C1 segment of cervical spinal cord (tissue), 14 donors: ENCODE measurements at places on chromosomes 13 and 19.

- DNase-seq = no peak
These were observed 2.9 kb downstream of the SBNO2 start for GRCh38 chr19:1170938-1171754.

- no peak for DNase-seq
These were observed 965.2 kb downstream of the PCDH9 start for GRCh38 chr13:66264971-66265370.

- DNase-seq = peak; percentile 81
These were observed 207.4 kb upstream of the RFC3 start for GRCh38 chr13:33610438-33611120.

GRCh38 chr19:31961667-31962066 lies 383.7 kb upstream of the ZNF507 start:
- no peak for DNase-seq

DNA sequence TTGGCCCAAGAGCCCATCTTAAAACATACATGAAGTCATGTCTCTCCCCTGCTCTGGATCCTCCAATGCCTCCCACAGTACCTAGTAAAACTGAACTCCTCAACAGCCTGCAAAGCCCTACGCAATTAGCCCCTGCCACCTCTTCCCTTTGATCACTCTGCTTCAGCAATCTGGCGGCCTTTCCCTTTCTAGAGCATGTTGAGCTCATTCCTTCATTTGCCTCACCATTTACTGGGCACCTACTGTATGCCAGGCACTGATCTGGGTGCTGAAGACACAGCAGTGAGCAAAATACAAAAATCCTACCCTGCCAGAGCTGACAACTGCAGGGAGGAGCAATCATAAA lies 2.9 kb downstream of the KEAP1 start:
- DNase-seq = no peak

DNA sequence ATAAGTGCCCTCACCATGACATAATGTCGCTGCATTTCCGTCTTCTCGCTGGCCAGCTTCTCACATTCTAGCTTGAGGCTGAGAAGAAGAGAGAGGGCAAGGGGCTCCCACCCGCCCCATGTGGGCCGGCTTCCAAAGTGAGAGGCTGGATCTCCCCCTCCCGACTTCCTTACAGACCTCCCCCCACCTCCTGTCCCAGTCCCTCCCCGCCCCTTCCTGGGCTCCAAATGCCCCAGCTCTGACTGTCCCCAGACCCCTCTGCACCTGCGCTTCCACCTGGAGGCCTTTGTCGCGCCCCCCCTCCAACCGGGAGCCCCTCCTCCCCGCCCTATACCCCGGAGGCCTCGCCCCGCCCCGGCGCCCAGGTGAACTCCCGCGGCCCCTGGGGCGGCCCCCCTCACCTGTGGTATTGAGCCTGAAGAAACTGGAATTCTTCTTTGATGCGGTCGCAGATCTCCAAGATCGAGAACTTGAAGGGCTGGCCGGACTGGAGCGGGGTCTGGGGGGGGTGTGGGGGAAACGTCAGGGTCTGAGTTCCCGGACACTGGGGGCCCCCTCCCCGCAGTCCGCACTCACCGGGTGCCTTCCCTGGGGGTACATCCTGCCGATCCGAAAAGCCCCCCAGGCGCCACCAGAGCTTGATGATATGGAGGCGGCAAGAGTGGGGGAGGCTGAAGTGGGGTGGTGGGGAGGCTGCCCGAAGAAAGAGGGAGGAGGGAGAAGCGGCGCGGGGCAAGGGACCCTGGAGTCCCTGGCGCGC lies 595 bp downstream of the TLE2 start:
- DNase-seq = no peak

- no peak for DNase-seq
These were observed 687.8 kb downstream of the EFNB2 start for GRCh38 chr13:105847527-105848291.

- DNase-seq = no peak
These were observed 50.7 kb upstream of the USP29 start for GRCh38 chr19:57068921-57069697.

DNA sequence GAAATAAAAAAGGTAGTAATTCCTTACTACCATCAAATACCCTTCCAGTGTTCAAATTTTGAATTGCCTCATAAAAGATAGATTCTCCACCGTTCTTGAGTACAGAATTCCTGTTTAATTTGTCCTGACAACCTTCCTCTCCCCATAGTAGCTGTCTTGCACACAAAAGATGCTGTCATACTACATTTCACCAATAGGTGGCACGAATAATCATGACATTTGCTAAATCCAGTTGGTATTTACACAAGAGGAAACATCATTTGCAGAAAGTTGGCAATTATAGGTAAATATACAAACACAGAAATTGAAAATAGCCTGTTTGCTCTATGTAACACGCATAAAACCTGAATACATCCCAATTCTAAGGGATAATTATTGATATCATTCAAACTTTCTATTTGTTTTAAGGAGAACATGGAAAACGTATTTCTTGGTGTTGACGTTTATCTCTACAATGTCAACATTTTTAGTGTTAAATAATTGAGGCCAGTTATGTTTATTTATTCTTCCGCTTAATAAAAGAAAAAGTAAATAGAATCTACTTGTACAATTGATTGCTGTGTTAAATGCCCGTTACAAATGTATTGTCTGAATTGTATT lies 58.3 kb upstream of the CLDN10 start:
- no peak for DNase-seq

DNA sequence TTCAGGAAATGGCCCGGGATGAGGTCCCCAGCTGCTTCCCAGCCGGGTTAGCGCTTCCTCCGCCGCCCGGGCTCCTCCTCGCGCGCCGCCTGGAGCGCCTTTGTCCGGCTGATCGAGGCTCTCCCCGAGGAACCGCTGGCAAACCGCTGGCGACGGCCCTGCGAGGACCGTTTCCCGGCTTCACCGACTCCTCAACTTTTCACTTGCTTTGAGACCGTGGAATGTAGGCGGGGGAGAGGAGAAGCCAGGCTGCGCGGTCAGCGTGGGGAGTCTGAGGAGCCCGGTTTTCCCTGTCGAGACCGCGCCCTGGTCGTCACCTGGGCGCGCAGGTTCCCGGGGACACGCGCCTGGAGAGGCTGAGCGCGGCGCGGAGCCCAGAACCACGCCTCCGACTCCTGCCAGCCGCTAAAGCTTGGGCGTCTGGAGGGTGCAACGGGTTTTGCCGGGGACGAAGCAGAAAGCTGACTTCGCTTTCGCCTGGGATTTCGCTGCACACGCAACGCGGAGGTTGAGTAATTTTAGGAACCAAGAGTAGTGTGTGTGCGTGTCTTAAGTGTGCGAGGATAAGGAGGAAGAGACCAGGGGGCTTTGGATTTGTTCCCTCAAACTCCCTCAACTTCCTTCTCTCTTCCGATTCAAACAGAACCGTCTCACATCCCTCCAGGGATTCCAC lies 7.3 kb upstream of the DGKH start:
- DNase-seq = no peak

GRCh38 chr13:66189986-66190385 lies 1040.2 kb downstream of the PCDH9 start:
- DNase-seq = no peak

- DNase-seq = no peak
These were observed 12.3 kb downstream of the LATS2 start for GRCh38 chr13:21048901-21049698.

DNA sequence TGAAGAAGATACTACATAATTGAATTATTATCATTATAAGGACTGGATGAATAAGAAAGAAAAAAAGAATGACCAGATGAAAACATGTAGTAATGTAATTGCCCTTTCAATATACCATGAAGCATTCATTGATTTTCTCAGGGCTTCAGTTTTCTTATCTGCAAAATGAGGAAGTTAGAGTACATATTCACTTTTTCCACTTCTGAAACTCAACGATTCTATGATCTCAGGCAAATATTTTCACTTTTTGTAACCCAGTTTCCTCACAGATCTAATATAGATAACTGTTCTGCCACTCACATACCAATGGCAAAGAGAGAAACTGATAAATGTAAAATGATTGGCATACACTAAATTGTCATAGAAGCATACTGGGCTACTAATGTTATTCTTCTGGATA lies 856.6 kb upstream of the KLHL1 start:
- DNase-seq = no peak

DNA sequence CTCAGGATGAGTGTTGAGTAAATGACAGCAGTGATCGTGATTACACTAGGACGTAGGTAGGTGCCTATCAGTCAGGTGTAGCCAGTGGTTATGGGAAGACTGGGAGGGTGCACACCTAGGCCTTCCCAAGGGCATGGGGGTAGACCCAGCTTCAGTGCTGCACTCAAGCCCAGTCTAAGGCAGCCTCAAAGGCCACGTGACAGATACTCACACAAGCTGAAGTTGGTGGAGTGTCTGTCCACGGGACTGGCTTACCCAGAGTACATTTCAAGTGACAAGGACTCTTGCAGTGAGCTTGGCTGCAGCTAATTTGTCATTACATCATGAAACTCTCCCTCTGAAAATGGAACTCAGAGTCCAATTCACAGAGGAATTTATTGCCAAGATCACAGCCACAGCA lies 118.3 kb downstream of the SHISA2 start:
- no peak for DNase-seq

DNA sequence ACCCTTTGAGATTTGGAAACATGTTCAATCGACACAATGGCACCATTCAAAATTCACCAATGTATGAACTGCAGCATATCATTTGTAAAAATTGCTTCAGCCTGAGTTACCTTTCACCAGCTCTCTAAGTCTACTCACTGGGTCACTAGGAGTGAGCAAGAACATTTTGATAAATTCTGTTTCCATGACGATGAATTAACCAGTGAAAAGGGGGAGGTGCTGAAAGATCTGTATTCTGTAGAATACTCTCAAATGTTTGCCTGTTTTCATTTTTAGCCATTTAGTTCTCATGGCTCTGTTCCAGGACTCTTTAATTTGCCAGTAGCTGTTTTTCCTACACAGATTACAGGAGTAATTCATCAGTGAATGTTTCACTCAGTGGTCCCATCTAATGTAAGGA lies 883.4 kb downstream of the DIAPH3 start:
- no peak for DNase-seq

GRCh38 chr19:58416604-58417003 lies 8.2 kb downstream of the ZNF584 start:
- DNase-seq = no peak

GRCh38 chr19:39915101-39915847 lies 19.2 kb downstream of the FCGBP start:
- no peak for DNase-seq

- DNase-seq = no peak
These were observed 169 bp downstream of the GRAMD1A start for GRCh38 chr19:35000338-35000646.

GRCh38 chr19:49952906-49953305 lies 8.1 kb downstream of the SIGLEC11 start:
- no peak for DNase-seq

- DNase-seq = no peak
These were observed 1.8 kb upstream of the ZNF256 start for GRCh38 chr19:57949296-57949695.

- peak; percentile 76 for DNase-seq
These were observed at the start of gene FAM124A for GRCh38 chr13:51222037-51222685. Gene FAM124A, plus strand, starts transcription at chr13:51222398. Its CDS starts 104 bp downstream, at chr13:51222502.

DNA sequence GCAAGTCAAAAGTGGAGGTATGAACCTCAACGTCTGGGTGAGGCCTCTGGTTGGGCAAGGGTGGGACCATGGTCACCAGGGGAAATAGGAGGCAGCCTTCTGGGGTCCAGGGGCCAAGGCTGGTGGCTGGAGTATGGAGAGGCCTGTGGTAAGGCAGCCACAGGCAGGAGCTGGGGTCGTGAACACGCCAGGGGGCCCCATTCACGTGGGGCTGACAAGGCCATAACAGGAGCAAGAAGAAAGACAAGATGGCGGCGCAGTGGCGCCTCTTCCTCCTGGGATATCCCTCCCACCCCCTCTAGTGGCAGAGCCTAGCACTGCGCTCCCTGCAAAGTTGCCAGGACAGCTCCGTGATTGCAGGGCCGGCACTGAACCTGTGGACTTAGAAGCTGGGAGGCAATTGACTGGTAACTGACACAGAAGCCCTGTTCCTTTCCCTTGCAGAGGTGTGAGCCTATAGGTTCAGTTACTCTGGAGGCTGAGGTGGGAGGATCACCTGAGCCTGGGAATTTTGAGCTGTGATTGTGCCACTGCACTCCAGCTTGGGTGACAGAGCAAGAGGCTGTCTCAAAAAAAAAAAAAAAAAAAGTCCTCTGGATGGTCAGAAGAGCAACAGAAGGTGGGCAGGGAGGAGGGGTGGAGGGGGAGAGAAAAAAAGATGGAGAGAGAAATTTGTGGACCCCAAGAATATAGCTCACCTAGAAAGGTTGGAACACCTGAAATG lies 19.7 kb upstream of the EDDM13 start:
- peak; percentile 1 for DNase-seq
